ENCODE measurements at places on chromosomes 4 and X.

GRCh38 chrX:121455890-121456289 is 408.5 kb downstream of the GLUD2 start:
- no peaks in the 10 kb centered on the region for H3K4me1 ChIP-seq
- no peak for DNase-seq
- H3K27me3 ChIP-seq = no peaks in the 10 kb centered on the region
- H3K36me3 ChIP-seq = no peaks in the 10 kb centered on the region
- H3K27ac ChIP-seq = no peak overlapping the region

DNA sequence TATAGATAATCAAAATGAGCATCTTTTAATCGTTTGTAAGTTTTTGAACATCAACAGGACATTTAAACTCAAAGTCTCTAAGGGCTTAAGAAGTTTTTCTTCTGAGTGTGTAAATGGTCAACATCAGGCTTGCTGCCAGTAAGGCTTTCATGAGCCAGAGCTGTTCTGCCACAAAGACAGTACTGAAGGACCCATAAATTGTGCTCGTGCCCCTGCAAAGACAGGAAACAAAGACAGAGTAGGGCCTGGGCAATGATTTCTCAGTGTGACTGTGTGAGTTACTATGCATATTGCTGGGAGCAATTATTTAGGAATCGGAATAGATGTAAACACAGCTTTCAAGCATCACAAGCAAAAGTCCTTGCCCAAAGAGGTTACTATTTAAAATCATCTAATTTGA is 300.0 kb downstream of the IDS start:
- no peak overlapping the region for H3K4me3 ChIP-seq
- no peaks in the 10 kb centered on the region for H3K4me1 ChIP-seq
- H3K27ac ChIP-seq = no peak overlapping the region
- no peak for DNase-seq

- peak overlapping the region; percentile 66 for H3K4me3 ChIP-seq
- no peaks in the 10 kb centered on the region for H3K36me3 ChIP-seq
- H3K27me3 ChIP-seq = no peaks in the 10 kb centered on the region
- DNase-seq = no peak
- peak overlapping the region; percentile 91 for H3K27ac ChIP-seq
Observed at GRCh38 chrX:118347131-118347530, 1.2 kb downstream of the WDR44 start.

GRCh38 chr4:23324021-23324690 is 565.7 kb downstream of the PPARGC1A start:
- no peak for DNase-seq
- H3K4me3 ChIP-seq = no peak overlapping the region
- no peaks in the 10 kb centered on the region for H3K4me1 ChIP-seq
- no peak overlapping the region for H3K27ac ChIP-seq
- no peaks in the 10 kb centered on the region for H3K27me3 ChIP-seq
- H3K36me3 ChIP-seq = no peaks in the 10 kb centered on the region

- no peak overlapping the region for H3K4me3 ChIP-seq
- DNase-seq = no peak
- no peak overlapping the region for H3K27ac ChIP-seq
- no peaks in the 10 kb centered on the region for H3K4me1 ChIP-seq
- H3K27me3 ChIP-seq = peaks cover 6% of the 10 kb centered on the region
- H3K36me3 ChIP-seq = no peaks in the 10 kb centered on the region
Observed at GRCh38 chrX:153580700-153581386, 18.1 kb downstream of the CCNQ start.

Measured in tibial nerve (tissue), 4 donors.